Stimulated activated CD8-positive, alpha-beta memory T cell treated with anti-CD3 and anti-CD28 coated beads, Interleukin-15, amount 100 ng/mL, for 48 hours (primary cell): ENCODE measurements at places on chromosomes 2 and 18.

GRCh38 chr2:231286964-231287363, 88.5 kb downstream of the ARMC9 start:
- DNase-seq, result no peak

- peak; percentile 30 for DNase-seq
Measured at GRCh38 chr2:202104286-202104870, 31.3 kb downstream of the KIAA2012 start.

GRCh38 chr2:241315879-241316631, at the start of gene SEPTIN2:
TSS of gene SEPTIN2 (plus strand) at chr2:241315925. CDS start at chr2:241324233, 8,308 bp downstream.
- DNase-seq, result peak; percentile 63

DNA sequence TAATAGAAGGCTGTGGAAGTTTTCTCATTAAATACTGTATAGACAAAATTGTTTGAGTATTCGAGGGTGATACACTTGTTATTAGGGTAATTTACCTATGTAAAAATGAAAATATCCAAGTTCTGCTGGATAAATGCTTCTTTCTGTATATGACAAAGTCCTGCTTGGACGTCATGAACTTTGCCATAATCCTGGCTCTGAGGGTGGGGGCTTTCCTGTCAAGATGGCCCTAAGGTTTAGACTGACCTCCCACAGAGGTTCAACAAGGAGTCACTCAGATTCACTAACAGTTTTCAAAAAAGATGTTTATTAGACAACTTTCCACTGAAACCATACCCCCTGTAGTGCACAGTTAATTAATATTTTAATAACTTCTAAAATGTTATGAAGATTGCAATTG, 52.5 kb upstream of the NABP1 start:
- DNase-seq, result no peak

- DNase-seq, result no peak
Measured at GRCh38 chr2:220157312-220157711, 529.9 kb downstream of the SLC4A3 start.

GRCh38 chr2:33321876-33322483, 154.5 kb upstream of the RASGRP3 start:
- DNase-seq, result no peak

DNA sequence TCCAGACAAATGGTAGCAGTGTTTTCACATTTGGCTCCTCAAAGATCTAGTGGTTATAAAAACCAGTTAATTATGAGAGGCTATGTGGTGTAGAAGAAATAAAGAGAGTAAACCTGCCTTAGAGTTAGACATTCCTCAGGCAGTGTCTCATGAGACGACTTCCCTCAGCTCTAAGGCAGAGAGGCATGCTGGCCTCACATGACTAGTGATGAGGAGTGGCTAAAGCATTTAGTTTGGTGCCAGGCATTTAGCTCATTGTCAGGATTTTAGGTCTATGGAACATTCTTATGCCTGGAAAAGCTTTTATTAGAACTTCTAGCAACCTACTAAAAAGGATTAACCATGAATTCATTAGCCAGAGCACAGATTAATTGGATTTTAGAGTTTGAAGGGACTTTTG, 90.3 kb downstream of the RPRM start:
- DNase-seq, result no peak

- peak; percentile 33 for DNase-seq
Measured at GRCh38 chr2:148926291-148926961, 51.4 kb downstream of the KIF5C start.

GRCh38 chr2:240142859-240143258, 2.4 kb upstream of the OTOS start:
- no peak for DNase-seq

DNA sequence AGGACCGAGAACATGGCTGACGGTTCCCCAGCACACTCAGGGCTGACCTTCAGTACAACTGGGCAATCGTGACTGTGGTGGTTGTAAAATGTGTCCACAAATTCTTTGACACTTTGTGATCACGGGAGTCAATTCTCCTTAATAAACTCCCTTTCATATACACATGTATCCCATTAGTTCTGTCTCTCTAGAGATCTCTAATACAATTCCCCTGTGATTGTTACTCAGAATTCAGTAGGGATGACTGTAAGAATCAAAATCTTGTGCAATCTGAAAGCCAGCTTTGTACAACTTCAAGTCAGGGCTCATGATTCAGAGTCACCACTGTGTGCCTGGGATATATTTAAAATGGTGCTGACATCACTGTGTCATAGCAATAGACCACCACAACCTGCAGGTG, 89.5 kb upstream of the LMAN1 start:
- no peak for DNase-seq
